ENCODE measurements at places on chromosomes 11 and 22.

DNA sequence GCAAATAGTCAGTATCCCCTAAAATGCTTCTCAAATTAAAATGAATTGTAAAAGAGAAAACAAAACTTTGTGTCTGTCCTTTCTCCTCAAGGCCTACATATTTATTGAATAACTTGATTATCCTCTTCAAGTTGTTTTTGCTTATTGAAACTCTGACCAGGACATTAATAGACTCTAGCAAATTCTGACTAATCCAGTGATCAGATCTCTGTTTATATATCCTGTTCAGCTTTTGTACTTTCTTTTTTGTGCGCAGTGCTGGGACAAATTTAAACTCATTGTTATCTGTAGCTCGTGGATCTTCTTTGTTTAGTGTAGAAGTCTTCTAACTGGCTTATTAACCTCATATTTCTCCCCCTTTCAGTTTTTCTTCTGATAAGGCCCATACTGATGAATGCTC lies 139.9 kb upstream of the SORL1-AS1 start:
- no peak for DNase-seq

DNA sequence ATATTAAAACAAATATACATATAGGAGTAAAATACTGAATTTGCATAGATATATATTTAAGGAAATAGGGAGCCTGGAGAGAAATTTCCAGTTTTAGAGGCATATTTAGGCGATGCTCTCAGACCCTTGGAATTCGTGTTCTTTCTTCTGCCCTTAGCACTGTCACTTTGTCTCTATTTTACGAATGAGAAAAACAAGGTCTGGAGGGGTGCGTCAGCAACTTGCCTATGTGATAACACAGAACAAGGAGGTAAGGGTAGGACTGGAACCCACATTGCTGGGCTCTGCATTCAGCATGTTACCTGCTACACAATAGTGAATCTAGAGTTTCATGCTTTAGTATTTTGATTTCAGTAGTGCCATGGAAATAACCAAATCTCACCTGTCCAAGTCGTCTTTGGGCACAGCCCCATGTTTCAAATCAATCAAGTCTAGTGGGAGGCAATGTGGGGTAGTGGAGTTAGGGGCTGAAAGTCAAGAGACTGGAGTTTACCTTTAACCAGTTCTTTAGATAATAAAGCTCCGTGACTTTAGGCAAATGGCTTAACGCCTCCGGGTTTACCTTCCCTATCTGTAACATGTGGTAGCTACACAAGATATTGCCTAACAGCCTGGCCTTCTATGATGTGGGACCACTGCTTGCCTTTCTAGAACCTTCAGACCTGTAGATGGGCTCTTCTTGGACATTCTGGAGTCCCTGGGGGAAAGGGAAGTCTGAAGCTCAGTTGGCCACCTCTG lies 44.8 kb upstream of the AMPD3 start:
- DNase-seq, result no peak

GRCh38 chr11:2857918-2858317 lies 27.7 kb downstream of the CDKN1C start:
- no peak for DNase-seq

DNA sequence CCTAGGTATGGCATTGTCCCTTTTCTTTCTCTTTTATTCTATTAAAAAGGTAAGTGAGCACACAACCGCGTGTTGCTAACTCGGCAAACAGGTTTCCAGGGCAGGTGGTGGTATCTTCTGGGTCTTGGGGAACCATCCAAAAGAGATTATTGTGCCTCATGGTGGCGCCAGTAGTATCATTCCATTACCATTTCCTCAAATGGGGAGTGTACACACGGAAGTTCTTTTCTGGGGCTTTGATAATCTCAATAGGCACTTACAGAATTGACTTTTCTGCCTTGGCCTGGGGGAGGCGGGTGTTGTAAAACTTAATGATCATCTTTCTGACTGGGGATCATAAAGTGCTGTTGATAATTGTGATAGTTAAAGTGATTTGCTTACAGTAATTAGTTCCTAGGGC lies 234.1 kb downstream of the KIRREL3 start:
- no peak for DNase-seq

DNA sequence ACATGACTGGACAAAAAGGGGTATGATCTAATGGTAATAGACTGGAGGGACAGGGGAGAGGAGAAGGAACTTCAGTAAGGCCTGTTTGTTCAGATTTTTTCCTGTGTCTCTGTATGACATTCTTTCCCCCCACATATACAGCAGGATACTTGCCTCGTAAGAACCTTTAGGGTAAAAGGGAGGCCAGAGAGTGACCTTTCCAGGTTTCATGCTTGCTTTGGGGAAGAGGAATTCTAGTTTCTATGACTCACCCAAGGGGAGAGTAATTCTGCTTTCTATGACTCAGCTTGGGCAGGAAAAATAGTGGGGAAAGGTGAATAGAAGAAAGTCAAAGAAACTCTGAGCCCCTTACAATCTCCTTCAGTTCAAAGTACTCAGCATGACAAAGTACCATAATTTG lies 457.0 kb downstream of the DLG2 start:
- DNase-seq, result no peak

DNA sequence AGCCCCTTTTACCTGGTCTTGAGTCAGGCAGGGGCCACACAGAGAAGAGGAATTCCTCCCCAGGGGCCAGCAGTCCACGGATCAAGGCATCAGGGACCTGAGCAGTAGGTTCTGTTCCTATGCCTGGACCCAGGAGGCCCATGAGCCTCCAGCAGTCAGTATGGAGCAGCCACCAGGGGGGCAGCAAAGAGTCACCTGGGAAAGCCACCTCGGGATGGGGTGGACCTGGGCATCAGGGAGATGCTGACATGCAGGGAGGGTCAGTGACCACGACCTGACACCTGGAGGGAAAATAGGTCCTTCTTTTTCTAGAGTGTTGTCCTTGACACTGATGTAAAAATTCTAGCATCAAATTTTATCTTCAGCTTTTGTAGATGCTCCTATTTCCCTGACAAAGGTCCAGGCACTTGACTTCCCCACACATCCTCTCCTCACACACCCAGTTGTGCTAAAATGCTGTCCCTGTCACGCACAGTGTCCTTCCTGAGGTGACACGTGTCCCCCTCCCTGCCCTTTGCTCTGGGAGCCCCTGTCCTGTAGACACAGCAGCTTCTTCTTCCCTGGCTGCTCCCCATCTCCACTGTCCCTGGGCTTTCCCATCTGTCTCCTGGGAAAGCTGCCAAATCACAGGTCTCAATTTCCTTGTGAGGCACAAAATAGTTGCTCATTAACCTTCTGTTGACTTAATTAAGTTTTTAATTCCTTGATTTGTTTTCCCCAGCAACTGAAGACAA lies 70.0 kb upstream of the IGLL5 start:
- DNase-seq, result no peak

DNA sequence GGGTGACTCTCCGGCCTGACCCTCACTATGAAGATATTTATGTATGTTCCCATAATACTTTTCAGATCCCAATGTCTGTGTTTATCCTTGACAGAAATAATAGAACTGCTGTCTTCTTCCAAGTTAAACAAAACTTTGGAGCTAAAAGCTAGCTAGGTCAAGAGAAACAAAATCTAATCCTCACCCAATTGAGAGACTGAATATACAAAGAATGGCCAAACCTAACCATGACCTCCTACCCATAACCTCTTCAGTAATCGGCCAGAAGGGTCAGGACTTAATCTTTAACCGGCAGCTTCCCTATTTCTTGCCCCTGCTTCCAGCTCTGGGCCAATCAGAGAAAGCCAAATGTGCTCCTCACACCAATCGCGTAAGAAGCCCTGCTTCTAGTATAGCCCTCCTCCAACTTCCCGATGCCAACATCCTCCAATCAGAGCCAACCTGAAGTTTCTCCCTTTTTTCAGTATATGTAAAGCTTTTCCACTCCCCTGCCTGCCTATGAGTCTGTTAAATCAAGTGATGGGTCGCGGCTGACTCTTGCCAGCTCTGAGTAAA lies 1.7 kb upstream of the DDX6 start:
- peak; percentile 76 for DNase-seq

DNA sequence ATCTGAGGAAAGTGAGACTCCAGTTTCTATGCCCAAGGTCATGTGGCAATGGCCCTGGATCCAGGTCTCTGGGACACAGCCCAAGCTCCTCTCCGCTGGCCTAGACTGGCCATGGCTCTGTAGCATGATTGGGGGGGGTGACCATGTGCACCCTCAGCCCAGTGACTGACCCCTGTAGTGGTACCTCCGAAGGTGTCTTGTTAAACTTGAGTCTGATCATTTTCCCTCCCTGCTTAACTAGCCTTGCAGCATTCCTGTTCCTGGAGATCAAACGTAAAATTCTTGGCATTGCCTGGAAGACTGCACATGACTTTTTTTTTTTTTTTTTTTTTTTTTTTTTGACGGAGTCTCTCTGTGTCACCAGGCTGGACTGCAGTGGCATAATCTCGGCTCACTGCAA lies 1116.0 kb downstream of the TBC1D22A start:
- DNase-seq, result no peak

DNA sequence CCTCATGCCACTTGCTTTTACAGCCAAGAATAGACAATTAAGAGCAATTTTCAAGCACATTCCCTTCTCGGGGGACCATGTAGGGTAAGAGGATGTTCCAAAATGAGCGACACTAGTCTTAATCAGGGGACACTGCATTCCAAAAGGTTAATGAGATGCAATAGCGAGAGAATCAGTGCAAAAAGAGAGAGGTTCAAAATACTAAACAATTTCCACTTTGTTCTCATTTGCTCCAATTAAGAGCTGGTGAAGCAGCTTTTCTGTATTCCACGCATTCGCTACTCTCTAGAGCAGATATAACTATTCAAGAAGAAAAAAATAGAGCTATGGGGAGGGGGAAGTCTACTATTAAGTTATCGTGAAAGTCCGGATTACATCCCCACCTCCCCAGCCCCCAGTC lies 811 bp downstream of the LRRC4C start:
- no peak for DNase-seq

GRCh38 chr11:91959411-91959810 lies 265.2 kb upstream of the FAT3 start:
- no peak for DNase-seq

- DNase-seq, result peak; percentile 41
These were observed 6.6 kb downstream of the NEAT1 start for GRCh38 chr11:65429068-65429681.

DNA sequence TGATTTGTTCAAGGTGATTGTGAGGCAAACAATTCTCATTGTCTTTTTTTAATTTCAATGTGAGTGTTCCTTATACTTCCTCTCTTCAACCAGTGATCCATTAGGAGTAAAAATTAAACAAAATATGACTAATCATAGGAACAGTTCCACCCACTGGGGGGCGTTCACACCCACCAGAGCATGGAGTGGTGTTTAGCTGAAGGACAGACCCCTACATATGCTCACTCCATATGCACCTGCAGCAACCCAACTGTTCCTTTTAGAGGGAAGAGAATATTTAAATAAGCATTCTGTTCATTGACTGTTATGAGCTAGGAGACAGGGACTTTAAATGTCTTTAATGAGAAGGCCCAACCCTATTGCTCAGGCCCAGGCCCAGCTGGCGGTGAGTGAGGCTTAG lies 78.7 kb upstream of the DRD2 start:
- DNase-seq, result no peak

- DNase-seq, result no peak
These were observed 5.1 kb downstream of the SLC37A4 start for GRCh38 chr11:119025541-119025940.

GRCh38 chr11:81569999-81570398 lies 1163.7 kb downstream of the FAM181B start:
- DNase-seq, result no peak

- DNase-seq, result no peak
These were observed 108.6 kb downstream of the INSC start for GRCh38 chr11:15223318-15223717.

DNA sequence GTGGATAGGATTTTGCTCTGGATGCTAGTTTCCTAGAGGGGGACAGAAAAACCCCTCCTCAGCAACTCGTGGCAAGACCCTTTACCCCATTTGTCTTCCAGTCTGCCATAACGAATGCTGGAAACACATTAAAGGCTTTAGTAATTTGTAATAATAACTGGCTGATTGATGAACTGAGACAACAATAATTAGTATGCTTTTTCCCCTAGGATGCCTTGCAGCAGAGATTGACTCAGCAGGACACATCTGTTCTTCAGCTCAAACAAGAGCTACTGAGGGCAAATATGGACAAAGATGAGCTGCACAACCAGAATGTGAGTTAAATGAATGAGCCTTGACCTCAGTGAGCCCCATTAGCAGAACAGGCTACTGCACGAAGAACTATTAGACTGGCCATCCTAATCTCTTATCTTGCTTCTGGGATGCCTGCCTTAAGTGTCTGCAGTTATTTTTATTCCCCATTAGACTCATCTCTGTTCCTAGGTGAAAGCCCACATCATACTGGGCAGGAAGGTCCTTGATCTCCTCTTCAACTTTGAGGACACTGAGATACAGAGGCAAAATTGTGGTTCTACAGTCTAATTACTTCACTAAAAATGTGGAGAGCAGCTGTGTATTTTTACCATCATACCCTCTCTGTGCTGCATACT lies 32.9 kb upstream of the DLAT start:
- no peak for DNase-seq

GRCh38 chr11:41950470-41951143 lies 491.2 kb upstream of the LRRC4C start:
- DNase-seq, result no peak

- no peak for DNase-seq
These were observed 439.0 kb upstream of the CCDC90B start for GRCh38 chr11:83725269-83725560.

- DNase-seq, result no peak
These were observed 14.4 kb downstream of the IL18BP start for GRCh38 chr11:72012897-72013721.

GRCh38 chr11:12187399-12187798 lies 77.0 kb downstream of the MICAL2 start:
- no peak for DNase-seq

- DNase-seq, result no peak
These were observed 2237.8 kb downstream of the LRRC4C start for GRCh38 chr11:39221550-39222138.

DNA sequence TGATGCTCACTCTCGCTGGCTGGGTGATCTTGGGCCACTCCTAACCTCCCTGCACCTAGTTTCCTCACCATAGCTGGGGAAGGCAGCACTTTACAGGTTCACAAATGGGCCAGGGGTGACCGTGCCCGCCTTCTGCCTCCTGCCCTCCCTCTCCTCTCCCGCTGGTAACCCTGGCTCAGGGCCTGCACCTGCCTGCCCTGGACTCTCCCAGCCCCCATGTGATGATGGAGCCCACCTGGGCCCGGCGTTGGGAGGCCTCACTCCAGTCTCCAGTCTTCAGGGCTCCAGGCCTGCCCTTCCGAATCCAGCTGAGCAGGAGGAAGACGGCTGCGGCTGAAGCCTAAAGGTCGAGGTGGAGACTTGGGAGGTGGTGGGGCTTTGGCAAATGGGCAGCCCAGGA lies 152.9 kb downstream of the CACNA1I start:
- DNase-seq, result no peak
